ENCODE measurements at places on chromosomes 11 and 22.
A peak's percentile ranks its signal among the peaks of the same experiment; 100 is the strongest.

- no peak for DNase-seq
These were observed 4.5 kb downstream of the GGT5 start for GRCh38 chr22:24240381-24240780.

DNA sequence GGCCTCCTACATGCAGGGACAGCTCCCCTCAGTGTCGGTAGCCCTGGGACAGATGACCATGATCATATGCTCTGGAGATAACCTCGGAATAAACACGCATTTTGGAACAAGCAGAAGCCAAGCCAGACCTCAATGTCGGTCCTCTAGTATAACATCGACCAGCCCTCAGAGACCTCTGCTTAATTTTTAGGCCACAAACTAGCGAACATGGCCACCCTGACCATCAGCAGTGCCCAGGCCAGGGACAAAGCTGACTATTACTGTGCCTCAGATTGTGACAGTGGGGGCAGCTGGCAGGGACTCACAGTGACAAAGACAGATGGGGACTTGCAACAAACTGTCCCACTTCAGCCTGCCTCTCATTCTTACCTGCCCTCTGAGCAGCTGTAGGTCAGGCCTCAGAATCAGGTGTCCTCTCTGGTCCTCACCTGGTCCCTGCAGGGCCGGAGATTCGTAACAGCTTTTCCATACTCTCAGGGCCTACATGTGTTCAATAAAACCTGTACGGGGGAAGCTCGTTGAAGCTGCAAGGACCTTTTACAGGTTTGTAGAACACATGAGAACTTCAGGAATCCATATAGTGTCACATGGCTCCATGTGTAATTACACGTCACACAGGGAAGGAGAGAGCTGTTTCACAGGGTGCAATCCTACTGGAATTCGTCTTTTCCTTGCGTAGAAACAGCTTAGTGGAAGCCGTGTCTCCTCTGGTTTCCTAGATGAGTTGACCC lies 72.8 kb upstream of the IGLL5 start:
- no peak for DNase-seq

DNA sequence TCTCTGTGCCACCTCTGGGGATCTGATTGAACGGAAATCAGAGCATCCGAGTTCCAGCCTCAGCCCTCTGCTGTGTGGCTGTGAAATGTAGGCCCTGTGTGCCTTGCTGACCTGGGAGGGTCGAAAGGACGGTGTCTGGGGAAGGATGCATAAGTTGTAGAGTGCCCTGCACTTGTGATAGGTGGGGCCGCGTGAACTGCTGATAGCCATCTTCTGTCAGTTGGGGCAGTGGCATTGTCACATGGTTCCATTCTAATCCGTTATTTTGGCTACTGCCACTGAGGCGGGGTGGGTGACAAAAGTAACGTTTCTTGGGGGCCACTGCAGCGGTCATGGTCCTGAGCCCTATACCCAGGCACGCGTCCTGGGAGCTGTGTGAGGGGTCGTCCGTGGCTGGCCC lies 63.4 kb downstream of the LRP5 start:
- no peak for DNase-seq

DNA sequence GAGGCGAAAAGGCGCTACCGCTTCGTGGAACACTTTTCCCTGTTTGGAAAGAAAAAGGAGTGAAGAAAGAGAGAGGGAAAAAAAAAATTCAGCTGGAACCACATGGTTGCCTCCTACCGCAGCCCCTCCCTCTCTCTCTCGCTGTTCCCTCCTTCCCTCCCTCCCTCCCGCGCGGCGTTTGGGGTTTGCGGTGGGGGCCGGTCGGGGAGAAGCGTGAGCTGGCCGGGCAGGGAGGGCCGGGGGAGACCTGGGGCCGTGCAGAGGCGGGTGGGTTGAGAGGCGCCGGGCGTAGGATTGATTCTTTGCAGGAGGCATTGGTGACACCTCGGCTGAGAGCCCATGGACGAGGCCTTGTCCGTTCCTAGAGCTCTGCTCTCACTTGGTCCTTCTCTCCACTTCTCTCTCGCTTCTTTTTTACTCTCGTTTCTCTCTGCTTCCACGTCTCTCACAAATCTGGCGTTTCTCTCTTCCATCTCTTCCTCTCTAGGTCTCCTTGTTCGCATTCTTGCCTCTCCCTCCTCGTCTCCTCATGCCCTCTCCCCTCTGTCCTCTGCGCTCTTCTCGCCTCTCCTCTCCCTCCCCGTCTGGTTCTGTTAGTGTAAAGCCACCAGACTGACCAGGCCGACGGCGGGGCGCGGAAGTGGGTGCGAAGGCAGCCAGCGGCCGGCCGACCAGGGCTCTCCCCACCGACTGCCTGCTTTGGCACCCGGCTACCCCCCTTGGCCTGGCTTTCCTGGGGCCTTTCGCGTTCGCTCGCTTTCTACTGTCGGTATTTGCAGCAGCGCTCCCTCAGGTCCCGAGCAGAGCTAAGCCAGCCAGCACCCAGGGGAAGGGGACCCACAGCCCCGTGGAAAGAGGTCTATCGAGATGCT lies at the start of gene CLMP:
TSS of gene CLMP (minus strand) at position 61 of the 872 bp plus-strand sequence. CDS start 308 bp downstream, outside the sequence.
- DNase-seq = peak; percentile 44

- DNase-seq = no peak
These were observed 89.1 kb upstream of the ISX start for GRCh38 chr22:34976886-34977285.

- DNase-seq = no peak
These were observed 29.0 kb downstream of the PDE3B start for GRCh38 chr11:14672635-14673034.

- DNase-seq = no peak
These were observed 32.6 kb downstream of the USH1C start for GRCh38 chr11:17511571-17511970.

- no peak for DNase-seq
These were observed 73.6 kb upstream of the TTLL12 start for GRCh38 chr22:43260331-43261231.

DNA sequence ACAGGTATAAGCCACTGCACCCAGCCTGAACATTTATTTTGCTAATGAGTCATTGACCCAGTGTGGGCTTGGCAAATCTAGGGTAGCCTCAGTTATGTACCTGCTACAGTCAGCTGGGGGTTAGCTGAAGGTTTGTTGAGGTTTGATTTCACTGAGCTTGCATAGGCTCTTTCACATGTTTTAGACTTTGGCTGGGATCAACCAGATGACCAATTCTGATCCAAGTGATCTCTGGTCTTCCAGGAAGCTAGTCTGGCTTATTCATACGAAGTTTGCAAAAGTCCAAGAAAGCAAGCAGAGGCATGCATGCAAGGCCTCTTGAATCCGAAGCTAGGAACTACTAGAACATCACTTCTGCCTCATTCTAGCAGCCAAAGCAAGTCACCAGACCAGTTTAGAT lies 21.0 kb downstream of the SERPING1 start:
- no peak for DNase-seq

DNA sequence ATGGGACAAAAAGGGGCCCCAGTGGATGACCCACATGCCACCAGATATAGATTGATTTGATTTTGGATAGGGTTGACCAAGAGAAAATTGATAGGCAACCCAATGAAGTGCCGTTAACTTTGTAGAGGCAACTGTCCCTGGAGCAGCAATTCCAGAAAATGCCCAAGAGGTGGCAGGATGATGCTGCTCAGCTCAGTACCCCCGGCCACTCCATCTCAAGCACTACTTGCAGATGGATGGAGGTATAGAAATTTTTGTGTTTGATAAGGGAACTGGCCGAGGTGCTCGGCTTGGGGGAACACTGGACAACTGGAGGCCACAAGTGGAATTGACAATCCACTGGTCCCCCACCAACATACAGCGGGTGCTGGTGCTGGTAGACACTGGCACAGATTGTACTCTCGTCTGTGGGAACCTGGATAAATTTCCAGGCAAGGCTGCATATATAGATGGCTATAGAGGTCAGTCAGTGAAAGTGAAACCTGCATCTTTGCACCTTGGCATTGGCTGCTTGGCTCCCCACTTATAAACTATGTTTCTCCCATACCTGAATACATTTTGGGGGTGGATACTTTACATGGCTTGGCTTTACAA lies 86.3 kb downstream of the CCDC83 start:
- DNase-seq = peak; percentile 52

DNA sequence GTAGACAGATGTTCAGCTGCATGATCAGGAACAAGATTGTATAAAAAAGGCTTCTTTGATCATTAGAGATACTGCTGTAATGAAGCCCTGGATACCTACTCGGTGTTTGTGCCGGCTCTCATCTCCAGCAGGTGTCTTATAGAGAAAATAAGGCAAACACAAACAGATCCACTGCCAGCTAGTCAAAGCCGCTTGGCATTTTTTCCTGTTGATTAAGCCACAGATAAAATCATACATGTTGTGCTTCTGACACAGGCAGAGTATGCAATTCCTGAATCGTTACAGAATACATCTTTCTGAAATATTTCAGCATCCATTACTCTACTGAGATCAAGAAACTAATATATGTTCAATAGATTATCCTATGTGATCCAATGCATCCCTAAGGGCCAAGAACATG lies 206.9 kb downstream of the CADM1 start:
- DNase-seq = no peak

DNA sequence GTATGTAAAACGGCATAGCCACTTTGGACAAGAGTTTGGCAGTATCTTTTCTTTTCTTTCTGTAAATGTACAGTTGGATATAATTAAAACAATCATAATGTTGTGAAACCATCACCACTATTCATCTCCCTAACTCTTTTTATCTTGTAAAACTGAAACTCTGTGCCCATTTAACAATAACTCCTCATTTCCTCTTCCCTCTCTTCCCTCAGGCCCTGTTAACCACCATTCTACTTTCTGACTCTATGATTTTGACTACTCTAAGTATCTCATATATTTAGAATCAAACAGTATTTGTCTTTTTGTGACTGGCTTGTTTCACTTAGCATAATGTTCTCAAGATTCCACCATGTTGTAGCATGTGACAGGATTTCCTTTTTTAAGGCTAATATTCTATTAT lies 10.2 kb downstream of the SCUBE2 start:
- DNase-seq = no peak

Data from frontal cortex (tissue), 4 donors.